Left ventricle myocardium superior (tissue), 1 donor: ENCODE measurements at places on chromosomes 1 and 21. TPM values are rescaled to one million over a fixed set of nuclear protein-coding genes. Genes with fewer than 3 reads are reported as not detected.

- DNase-seq = no peak
These were observed 52.0 kb downstream of the ARHGEF11 start for GRCh38 chr1:156993426-156994147.

- DNase-seq = peak; percentile 50
These were observed 511 bp downstream of the DNTTIP2 start for GRCh38 chr1:93878501-93878888.

GRCh38 chr1:7885513-7886404 lies 32.9 kb upstream of the UTS2 start:
- no peak for DNase-seq

DNA sequence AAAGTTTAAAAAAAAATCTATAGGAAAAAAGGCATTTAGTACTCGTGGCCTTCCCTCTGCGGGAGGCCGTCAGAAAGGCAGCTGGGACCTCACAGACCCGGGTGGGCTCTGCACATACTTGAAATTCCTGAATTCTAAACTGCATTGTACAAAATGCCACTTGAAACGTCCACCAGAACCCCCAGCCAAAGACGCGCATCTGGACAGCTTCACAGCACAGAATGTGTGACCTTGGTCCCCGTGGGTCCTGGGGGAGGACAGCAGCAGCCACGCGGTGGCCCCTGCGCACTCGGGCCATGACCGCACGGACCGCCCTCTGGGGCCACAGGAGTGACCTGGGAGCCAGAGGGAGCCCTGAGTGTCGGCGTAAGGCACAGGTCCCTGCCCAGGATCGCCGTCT lies 20.6 kb upstream of the MRPS14 start:
- DNase-seq = no peak

GRCh38 chr1:207455183-207455754 lies 1.1 kb downstream of the CR2 start:
- DNase-seq = no peak

GRCh38 chr21:39681845-39682244 lies 63.1 kb upstream of the IGSF5 start:
- no peak for DNase-seq

DNA sequence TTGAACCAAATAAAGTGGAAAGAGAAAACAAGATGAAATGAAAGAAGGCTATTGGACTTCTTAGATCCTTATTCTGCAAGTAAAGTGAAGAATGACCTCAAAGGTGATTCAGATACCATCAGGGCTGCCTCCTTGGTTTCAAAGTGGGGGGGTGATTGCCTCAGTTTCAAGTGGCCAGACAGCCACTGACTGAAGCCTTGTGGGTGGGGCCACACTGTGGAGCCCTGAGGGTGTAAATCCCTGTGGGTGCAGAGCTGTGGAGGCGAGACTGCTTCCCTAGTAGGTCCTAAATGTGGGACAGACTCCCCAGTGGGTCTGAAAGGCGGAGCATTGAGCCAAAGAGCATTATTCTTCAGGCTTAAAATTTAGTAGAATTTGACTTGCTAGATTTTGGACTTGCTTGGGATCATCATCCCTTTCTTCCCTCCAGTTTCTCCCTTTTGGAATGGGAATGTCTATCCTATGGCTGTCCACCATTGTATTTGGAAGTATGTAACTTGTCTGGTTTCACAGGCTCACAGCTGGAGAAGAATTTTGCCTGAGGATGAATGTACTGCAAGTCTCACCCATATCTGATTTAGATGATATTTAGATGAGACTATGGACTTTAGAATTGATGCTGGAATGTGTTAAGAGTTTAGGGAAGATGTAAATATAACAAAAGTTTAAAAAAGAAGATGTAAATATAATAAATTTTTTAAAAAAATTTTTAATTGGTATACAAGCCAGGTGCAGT lies 71.6 kb upstream of the SOX13 start:
- no peak for DNase-seq

GRCh38 chr1:77316006-77316405 lies 34.2 kb downstream of the AK5 start:
- DNase-seq = no peak

DNA sequence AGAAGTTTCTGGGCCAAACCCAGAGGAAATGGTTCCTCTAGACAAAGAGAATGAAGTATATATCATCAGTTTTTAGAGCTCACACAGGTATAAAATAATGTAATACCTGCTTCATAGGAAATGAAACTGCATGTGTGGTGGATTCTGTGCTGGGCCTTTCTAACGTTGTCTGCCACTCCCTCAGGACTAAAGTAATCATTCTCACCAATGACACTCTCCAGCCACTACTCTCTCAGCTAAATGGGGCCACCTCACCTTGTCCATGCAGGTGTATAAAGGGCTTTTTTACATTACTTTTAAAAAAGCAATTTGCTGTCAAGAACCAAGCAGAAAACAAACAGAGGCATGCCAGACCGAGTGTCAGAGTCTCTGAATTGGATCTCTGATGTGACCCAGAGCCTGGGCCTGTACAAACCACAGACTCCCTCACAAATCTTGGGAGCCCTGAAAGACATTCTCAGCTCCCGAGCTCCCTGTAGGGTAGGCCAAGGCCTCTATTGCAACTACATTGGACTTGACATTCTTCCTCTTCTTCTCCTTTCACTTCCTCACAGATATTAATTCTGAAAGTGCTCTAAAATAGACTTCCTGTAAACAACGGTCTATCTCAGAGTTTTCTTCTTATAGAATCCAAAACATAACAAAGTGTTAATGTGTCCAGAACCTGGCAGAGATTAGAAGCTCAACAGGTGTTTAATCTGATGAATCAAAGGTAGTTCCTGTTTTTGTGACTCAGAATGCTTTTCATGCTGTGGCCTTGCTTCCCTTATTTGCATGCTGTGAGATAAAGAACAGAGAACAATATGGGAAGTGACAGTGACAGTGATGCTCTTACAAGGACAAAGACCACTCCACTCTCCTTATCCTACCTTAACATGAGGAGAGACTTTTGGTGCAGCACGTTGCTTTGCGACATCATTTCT lies 8.6 kb downstream of the AIM2 start:
- no peak for DNase-seq

DNA sequence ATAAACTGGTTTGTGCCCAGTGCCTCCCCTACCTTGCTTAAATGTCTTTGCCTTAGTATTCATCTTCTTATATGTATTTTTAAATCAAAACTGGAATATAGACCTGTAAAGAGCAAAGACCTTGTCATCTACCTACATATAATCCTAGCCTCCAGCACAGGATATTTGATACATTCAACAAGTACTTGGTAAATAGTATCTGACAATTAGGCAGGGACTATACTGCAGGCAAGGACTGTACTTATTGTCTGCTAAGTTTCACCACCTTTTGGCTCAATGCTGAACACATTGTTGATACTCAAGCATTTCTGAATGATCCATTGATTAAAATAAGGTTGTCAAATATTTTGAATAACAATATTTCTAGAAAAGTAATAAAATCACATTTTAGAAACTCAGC lies 96.4 kb downstream of the PKN2 start:
- DNase-seq = no peak

GRCh38 chr1:28173980-28174297 lies 2.6 kb downstream of the PTAFR start:
- no peak for DNase-seq

KRTAP13-2 gene
- not detected for total RNA-seq

PSMB2 gene
- total RNA-seq = 37.7 TPM
